ENCODE measurements at places on chromosomes 13 and 19.

GRCh38 chr13:52165411-52165810 lies 6.0 kb upstream of the NEK3 start:
- DNase-seq, result no peak

- DNase-seq, result no peak
These were observed 46.9 kb downstream of the SOX1 start for GRCh38 chr13:112113851-112114250.

GRCh38 chr13:29509999-29510589 lies 85.4 kb downstream of the SLC7A1 start:
- no peak for DNase-seq

GRCh38 chr13:51784097-51784496 lies 19.9 kb downstream of the DHRS12 start:
- no peak for DNase-seq

DNA sequence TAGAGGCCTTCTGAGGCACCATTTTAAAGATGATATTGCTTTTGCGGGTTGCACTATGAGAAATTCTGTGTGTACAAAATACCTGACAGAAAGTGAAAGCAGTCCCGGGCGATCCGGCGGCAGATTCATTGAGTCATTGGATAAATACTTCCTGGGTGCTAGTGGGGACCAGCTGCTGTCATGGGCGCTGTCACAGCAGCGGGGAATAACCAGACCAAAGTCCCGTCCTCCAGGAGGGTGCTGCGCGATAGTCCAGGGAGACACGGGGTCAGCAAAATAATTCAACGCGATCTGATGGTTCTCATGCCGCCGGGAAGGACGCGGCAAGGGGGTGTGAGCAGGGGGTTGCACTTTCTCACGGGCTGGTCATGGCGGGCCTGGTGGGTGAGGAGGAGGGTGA lies 13.5 kb downstream of the ZFR2 start:
- no peak for DNase-seq

DNA sequence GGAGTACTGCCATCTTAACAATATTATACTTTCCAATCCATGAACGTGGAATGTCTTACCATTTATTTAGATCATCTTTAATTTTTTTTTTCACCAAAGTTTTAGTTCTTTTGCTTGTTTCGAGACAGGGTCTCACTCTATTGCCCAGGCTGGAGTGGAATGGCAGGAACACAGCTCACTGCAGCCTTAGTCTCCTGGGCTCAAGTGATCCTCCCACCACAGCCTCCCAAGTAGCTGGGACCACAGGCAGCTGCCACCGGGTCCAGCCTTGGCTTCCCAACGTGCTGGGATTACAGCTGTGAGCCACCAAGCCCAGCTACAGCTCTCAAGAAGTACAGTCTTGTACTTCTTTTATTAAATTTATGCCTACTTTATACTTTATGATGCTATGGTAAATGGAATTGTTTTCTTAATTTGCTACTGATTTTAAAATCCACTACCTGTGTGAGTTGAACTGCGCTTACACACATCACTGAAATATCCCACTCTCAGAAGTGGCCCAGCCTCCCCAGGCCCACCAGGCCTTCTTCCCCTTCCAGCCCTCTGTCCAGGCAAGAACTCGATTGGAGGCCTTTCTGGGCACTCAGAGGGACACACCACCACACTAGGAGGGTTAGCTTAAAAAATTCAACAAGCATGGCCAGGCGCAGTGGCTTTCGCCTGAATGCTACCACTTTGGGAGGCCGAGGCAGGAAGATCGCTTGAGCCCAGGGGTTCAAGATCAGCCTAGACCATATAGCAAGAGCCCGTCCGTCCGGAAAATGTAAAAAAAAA lies 1.0 kb upstream of the PGLS start:
- no peak for DNase-seq

DNA sequence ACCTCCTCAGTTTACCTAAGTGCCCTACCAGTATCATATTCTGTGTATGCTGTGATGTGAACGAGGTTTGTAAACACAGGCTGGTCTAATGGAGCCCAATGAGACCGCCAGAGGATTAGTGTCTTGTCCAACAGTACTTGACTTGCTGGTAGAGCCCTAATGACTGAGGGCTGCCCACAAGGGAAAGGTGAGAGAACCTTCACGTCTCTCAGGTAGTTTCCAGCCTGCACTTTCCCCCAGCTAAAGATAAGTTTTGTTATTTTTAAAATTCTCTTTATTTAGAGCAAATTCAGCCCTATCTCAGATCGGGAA lies 498 bp upstream of the RBM26 start:
- DNase-seq, result no peak

GRCh38 chr19:56140583-56141416 lies at the start of gene ZNF444:
Gene ZNF444, plus strand, starts transcription at chr19:56141287. Its CDS starts 5,625 bp downstream, at chr19:56146912.
- peak; percentile 100 for DNase-seq

DNA sequence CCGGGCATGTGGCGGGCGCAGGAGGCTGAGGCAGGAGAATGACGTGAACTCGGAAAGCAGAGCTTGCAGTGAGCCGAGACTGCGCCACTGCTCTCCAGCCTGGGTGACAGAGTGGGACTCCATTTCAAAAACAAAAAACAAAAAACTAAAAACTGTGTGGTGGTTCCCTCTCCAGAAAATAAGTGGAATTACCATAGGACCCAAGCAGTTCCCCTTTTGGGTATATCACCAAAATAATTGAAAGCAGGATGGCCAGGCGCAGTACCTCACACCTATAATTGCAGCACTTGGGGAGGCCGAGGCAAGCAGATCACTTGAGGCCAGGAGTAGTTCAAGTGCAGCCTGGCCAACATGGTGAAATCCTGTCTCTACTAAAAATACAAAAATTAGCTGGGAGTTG lies 15.7 kb upstream of the LDLR start:
- DNase-seq, result no peak

- no peak for DNase-seq
These were observed 1.0 kb downstream of the TUBB4A start for GRCh38 chr19:6500837-6501739.

GRCh38 chr19:16146112-16146511 lies 2.6 kb downstream of the HSH2D start:
- no peak for DNase-seq

- DNase-seq, result peak; percentile 86
These were observed 761 bp upstream of the PPP1R13L start for GRCh38 chr19:45405435-45406225.

DNA sequence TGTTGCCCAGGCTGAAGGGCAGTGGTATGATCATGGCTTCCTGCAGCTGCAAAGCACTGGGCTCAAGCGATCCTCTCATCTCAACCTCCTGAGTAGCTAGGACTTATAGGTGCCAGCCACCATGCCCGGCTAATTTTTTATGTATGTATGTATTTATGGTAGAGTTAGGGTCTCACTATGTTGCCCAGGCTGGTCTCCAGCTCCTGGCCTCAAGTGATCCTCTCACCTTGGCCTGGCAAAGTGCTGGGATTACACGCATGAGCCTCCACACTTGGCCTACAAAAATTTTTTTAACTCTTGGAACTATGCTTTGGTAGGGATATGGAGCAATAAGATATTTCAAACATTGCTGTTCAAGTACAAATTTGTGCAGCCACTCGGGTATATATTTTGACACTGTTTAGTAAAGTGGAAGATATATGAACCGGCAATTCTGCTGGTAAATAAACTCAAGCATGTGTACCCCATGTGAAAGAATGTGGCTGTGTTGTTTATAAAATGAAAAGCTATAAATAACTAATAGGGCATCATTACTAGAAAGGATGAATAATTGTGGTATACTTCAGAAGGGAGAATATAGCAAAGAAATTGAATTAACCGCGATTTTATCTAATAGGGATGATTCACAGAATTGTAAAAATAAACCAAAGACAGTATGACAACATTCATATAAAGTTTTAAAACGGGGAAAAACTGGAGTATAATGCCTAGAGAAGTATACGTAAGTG lies 1.1 kb downstream of the ZNF566 start:
- DNase-seq, result no peak

DNA sequence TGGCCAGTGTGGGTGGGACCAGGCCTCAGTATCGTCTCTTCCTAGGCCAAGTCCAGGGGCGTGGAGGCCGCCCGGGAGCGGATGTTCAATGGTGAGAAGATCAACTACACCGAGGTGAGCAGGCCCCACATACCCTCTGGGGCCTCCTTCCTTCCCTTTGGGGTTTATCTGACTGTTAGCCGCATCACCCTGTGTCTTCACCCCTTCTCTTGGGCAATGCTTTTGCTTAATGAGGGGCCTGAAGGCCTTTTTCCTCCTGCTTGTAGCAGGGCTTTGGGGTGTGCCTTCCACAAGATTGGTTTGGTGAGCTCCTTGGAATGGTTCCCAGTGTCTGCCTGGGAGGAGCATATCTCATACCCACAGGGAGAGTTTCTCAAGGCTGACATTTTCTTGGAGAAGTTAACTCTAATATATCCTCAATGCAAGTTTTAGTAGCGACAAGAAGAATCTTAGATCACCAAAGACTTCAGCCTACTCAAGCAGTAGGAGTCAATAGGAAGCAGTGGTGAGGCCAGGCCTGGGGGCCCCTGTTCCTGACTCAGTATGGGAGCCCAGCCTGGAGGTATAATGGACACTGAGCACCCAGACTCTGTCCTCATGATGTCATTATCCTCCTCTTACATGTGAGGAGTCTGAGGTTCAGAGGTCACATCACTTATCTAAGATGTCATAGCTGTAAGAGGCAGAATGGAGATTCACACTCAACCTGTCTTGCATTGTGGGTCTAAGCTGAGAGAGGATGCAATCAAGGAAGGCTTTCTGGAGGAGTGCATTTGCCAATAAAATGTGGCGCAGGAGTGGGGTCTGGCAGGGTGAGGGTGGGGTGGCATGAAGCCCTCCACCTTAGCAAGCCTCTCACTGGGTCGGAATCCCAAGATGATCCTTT lies 2.0 kb downstream of the GPI start:
- no peak for DNase-seq

DNA sequence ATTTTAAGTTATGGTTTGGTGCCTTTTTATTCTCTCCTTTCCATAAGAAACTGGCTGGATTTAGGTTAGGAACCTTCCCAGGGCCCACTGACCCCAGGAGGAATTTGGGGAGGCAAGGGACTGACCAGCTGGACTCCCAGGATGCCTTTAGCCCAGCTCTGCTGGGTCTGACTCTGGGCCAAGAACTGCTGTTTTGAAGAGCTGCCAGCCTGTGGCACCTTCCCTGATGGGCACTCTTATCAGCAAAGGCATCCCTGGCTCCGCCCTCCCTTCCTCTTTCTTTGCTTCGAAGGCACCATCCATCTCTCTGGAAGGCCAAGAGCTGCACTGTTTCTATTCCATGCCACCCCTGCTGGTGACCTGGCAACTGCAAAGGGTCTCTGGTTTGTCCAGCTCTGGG lies 174.7 kb downstream of the POU4F1 start:
- DNase-seq, result no peak

- no peak for DNase-seq
These were observed 24.9 kb downstream of the EPS15L1 start for GRCh38 chr19:16446724-16447368.

DNA sequence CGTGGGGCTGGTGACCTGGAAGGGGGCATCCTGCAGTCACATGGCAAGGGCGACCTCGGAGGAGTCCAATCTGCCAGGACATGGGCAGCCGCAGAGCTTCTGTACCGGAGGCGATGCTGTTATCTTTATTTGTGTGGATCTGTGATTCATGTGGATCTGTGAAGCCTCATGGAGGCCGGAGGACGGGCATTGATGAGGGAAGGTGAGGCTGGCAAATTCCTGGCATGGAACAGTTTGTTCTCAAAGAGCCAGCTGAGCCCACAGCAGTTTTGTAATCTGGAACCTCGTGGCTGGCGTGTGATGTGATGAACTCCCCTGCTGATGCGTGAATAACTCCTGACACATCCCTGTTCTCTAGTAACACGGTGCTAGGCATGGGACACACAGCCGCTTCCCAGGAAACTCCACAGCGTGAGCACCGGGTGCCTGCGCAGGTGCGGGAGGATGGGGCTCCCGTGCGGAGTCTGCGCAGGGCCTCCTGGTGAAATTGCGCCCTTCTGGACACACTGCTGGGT lies 40.4 kb downstream of the ATP11A start:
- no peak for DNase-seq

- peak; percentile 55 for DNase-seq
These were observed 5.7 kb downstream of the ATP4A start for GRCh38 chr19:35557539-35558399.
